ENCODE measurements at places on chromosomes 1 and 21. TPM values are rescaled to one million over a fixed set of nuclear protein-coding genes. Genes with fewer than 3 reads are reported as not detected.

GRCh38 chr1:242086706-242087105 is 87.8 kb upstream of the MAP1LC3C start:
- no peak for DNase-seq

DNA sequence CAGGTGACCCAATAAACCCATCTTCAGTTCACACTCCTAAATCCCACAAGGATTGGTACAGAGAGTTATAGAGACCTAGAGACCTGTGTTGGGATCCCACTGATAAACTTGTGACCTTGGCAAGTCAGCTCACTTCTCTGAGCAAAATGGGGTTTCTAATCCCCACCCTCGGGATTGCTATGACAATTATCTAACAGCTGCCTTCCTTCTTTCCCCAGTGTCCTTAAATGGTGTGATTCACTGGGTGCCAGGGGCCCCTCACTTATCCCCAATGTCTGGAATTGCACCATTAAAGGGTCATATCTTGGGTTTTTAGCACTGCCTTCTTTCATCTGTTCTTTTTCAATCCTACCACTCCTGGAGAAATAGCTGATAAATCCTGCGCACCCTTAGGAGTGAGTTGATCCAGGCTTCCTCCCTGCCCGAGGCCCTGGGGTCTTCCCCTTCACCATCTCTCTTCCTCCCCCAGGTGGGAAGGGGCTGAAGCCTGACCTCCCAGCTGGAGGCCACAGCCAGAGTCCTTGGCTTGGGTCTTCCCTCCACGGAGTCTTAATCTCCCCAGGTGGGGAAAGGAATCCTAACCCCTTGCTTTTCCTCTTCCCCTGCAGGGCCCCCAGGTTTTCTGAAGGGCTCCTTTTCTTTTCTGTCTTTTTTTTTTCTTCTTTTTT is 39.7 kb downstream of the LACTBL1 start:
- DNase-seq: no peak

DNA sequence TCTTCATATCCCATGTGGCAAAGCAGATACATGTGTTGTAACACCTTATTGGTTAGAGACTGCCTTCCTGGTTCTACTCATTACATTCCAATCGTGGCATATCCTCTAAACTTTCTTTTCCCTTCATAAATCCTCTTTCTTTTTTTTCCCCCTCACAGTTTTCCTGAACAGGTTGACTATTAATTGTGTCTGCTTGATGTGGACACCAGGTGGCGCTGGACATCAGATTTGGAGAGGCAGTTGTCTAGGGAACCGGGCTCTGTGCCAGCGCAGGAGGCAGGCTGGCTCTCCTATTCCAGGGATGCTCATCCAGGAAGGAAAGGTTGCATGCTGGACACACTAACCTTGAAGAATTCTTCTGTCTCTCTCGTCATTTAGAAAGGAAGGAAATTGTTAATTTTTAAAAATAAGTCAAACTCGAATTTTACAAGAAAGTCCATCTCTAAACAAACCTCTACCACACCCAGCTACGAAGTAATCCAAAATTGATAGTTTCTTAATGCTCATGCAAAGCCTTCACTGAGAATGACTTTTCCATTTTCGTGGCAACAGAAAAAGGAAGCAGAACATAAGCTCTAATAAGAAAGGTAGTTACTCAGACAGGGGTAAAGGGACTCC is 59.4 kb upstream of the ASB17 start:
- peak; percentile 88 for DNase-seq

Gene LUZP1
- total RNA-seq: 10.1 TPM

DNA sequence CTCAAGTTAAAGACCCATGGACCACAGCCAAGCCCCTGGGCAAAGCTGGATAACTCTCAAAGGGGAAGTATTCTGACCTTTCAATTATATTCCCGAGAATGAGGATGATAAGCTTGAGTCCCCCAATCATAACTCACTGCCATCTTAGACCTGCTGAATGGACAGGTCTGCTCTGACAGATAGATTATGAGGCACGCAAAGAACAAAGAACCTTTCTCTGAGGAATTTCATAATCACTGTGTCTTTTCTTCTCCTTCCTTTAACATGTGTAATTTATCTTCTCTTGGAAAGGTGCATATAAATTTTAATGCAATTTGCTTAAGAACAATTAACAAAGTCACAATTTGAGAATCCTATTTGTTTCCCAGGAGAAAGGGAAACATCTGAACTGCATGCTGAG is 22.0 kb downstream of the PIGM start:
- DNase-seq: no peak

Gene LDLRAD2
- 0.06 TPM for total RNA-seq

GRCh38 chr1:215600258-215600792 is 33.2 kb downstream of the KCTD3 start:
- no peak for DNase-seq

DNA sequence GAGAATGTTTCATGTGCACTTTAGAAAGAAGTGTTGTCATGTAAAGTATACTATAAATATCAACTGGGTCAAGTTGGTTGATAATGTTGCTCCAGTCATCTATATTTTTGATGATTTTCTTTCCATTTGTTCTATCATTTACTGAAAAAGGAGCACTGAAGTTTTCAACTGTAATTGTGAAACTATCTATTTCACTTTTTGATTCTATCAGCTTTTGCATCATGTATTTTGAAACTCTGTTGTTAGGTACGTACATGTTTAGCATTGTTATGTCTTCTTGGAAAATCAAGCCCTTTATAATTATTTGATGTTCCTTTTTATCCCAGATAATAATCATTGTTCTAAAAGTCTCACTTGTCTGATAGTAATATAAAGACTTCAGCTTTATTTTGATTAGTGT is 14.4 kb upstream of the HIVEP3 start:
- no peak for DNase-seq

GRCh38 chr1:15742339-15742801 is at the start of gene TMEM82:
Gene TMEM82, plus strand, starts transcription at chr1:15742499. Its CDS starts 61 bp downstream, at chr1:15742560.
- no peak for DNase-seq
